Progenitor cell of endocrine pancreas (in vitro differentiated cells): ENCODE measurements at places on chromosomes 1 and 21. TPM values are rescaled to one million over a fixed set of nuclear protein-coding genes. Genes with fewer than 3 reads are reported as not detected.

Gene FHL3
- total RNA-seq = 16.5 and 17.6 TPM in 2 replicates

DNA sequence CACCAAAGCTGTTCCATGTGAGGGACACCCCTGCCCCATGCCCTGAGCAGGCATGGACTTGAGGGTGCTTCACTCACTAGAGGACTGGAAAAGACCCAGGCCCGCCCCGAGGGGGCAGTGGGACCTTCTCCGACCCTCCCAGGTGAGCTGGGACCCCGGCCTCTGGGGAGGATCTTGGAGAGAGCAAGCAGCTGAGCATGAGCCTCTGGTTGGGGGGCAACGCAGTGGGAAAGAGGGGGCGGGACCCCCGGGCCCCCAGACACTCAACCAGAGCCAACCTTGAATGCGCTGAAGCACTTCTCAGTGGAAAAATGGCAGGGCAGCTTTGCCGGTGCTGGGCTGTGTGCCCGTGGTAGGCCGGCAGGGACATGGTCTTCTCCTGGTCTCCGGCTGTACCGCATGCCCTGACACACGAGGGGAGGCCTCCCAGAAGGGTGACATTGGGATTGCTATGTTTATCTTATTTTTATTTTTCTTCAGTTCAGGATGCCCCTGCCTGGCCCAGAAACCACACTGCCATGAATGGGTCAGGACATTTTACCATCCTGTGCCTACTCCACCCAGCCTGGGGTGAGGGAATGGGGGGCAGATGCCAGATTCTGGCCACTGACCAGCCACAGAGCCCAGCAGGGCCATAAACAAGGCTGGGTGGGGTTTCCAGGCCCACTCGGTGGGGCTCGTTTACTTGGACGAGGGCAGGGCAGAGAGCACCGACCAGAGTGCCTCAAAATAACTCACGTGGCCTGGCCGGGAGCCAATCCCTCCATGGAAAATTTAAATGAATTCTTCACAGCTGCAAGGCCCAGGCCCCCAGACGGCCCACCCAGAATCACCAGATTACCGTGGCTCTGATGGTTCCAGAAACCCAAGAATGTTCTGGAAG lies 17.2 kb upstream of the LAPTM5 start:
- DNase-seq = no peak

- no peak for DNase-seq
These were observed 14.1 kb downstream of the PIK3C2B start for GRCh38 chr1:204480515-204480914.

DNA sequence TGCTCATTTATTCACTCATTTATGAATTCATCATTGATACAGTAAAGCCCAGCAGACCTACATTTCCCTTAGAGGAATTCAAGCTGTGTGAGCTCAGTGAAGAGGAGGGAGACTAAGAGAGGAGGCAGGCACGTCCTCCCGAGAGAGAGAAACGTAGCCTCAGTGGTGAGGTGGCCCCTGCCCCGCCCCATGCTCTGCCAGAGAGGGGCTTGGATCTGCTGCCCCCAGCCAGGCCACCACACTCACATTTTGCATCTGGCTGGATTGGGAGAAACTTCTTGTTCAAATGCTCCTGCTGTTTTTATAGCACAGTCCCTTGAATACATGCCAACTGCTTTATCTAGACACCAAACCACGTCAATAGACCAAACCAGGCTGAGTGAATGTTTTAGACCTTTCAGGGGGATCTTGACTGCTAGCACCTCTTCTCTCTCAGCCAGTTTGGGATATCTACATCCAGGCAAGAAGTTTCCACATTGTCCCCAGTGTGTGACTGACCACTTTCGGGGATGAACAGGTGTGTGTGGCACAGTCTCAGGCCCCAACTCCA lies 67.7 kb upstream of the AJAP1 start:
- no peak for DNase-seq

DNA sequence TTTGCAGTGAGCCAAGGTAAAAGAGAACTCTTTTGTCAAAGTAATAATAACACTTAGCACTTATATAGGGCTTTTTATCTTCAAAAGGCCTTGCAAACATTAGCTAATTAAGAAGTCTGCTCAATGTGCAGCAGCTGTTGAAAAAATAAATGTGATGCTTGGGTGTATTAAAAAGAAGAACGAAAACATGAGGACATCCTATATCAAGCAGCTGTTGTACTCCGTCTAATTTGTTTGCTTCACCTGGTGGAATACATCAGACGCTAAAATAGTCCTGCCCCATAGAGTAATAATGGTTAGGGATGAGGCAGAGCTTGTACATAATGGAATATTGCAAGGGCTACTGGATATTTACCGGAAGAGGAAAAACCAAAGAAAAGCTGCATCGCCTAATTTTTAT lies 299.5 kb downstream of the ST6GALNAC3 start:
- DNase-seq = no peak

DNA sequence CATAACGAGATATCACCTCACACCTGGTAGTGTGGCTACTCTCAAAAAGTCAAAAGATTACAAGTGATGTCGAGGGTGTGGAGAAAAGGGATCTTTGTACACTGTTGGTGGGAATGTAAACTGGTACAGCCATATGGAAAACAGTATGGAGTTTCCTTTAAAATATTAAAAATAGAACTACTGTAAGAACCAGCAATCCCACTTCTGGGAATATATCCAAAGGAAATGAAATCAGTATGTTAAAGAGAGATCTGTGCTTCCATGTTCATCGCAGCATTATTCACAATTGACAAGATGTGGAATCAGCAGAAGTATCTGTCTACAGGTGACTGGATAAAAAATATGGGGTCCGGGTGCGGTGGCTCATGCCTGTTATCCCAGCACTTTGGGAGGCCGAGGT lies 7.6 kb upstream of the PIK3C2B start:
- DNase-seq = no peak

- no peak for DNase-seq
These were observed 11.8 kb downstream of the IER5 start for GRCh38 chr1:181100015-181100905.

DNA sequence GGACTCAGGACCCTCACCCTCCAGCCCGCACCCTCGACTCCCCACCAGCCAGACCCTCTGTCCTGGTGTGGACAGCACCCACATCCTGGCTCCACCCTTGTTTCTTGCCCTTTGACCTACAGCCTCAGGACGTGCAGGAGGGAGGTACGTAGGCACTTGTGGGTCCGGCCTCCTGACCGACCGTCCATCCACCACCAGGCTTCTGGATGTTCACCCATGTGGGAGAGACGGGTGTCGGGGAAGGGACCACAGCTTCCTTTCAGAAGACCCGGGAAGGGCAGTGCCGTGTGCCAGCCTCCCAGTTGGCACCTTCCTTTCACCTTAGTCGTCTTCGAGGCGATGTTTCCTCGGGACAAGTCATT lies 61.4 kb downstream of the PRKCZ start:
- no peak for DNase-seq

- DNase-seq = no peak
These were observed 5.7 kb downstream of the VAMP4 start for GRCh38 chr1:171736196-171736595.

DNA sequence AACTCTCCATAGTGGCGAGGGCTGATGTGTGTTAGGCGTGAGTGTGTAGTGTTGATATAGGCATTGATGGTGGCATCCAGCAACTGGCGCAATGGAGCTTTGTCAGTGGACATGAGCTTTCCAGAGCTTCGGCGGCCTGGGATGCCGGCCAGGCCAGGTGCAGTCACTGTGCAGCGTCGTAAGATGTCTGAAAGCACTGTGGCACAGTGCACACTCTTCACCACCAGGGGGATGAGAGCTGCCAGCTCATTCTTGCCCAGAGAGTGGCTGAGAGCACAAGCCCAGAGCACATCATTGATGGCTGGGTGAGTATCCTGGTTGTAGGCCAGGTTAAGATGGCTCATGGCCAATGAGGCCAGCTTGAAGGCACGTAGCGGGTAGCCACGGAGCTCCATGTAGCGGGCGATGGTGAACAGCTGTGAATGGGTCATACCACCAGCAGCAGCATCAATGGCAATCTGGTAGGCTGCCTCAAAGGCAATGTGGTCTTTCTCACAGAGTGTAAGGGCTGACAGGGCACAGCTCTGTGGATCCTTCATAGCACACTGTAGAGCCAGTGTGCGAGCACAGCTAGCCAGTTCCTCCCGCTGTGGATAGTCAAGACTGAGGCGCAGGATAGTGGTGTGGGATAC lies 6.7 kb downstream of the UROD start:
- DNase-seq = peak; percentile 36

- no peak for DNase-seq
These were observed 712 bp downstream of the RAB13 start for GRCh38 chr1:153985341-153985912.

DNA sequence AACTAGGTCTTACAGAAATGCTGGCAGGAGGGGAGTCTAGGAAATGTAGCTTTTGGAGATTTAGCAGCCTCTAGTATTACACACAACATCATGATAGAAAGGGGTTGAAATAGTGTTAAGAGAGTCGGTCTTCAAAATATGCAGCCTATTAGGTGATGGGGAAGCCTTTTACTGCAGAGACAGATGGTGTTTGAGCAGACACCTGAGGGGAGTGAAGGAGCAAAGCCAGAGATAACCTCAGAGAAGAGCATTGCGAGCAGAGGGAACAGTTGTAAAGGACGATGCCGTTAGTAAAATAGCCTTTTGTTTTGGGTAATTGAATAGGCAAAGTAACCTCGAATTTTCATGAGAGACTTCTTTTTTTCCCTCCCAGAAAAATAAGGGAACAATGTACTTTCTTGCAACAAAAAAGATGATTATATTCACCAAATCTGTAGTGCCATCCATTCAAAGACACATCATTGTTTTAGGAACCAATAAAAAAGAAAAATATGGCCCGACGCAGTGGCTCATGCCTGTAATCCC lies 66.3 kb upstream of the KIF1B start:
- DNase-seq = no peak

DNA sequence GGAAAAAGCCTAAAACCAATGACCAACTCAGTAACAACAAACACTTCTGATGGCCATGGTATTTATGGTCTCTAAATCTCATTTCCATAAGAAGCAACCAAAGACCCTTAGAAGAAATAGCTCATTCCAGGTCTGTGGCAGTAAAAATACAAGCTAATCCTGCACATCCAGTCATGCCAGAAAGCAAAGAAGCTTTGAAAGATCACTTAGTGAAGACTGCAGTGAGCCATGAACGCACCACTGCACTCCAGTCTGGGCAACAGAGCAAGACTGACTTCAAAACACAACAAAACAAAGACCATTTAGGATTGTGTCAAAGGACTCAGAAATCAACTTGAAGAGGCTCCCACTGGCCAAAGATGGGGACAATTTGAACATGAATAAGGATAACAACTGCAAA lies 18.4 kb upstream of the ELK4 start:
- no peak for DNase-seq

Gene KISS1
- not detected in 2 replicates for total RNA-seq
